ENCODE measurements at places on chromosomes 16 and 17.

- DNase-seq: peak; percentile 94
These were observed 301.9 kb downstream of the SOX9 start for GRCh38 chr17:72422505-72423285.

DNA sequence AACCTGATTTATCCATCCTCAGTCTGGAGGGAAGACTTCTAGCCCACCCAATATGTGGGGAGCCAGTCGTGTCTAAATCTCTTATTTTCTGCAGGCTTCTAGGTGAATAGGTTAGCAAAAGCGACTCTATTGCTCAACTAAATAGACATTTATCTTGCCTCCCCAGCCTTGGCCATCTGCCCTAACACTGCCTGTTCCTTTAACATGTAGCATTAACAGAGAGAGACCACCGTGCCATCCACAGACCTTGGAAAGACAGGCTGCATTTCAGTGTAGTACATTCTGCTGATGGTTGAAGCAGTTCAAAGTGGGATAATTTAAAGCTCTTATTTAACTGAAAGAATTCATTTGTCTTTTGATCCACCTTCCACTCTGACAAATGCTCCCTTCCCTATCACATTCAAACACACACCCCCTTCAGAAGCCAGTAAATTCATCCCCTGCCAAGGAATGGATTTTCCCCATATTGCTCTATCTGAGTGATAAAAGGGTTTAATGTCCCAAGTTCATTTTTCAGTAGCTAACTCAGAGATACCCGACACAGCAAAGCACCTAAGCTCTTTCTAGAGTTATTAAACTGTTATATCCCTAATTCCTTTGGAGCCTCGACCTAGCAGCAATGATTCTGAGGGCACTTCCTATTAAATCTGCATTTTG, 58.1 kb upstream of the COX10 start:
- no peak for DNase-seq

DNA sequence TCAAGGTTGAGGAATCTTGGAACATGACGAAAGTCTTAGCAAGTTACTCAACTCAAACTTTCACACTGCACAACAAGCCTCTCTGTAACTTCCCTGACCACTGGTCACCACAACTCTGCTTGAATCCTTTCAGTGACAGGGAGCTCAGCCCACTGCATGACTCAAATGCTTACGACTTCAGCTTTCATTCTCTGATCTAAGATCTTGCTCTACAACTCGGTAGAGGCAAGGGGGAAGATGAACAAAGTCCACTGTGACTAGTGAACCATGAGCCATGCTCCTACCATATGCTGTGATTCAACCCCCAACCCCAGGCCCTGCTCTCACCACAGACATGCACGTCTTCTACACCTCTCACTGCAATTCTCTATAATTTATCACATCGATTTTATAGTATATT, 160.9 kb downstream of the SLC39A11 start:
- no peak for DNase-seq

DNA sequence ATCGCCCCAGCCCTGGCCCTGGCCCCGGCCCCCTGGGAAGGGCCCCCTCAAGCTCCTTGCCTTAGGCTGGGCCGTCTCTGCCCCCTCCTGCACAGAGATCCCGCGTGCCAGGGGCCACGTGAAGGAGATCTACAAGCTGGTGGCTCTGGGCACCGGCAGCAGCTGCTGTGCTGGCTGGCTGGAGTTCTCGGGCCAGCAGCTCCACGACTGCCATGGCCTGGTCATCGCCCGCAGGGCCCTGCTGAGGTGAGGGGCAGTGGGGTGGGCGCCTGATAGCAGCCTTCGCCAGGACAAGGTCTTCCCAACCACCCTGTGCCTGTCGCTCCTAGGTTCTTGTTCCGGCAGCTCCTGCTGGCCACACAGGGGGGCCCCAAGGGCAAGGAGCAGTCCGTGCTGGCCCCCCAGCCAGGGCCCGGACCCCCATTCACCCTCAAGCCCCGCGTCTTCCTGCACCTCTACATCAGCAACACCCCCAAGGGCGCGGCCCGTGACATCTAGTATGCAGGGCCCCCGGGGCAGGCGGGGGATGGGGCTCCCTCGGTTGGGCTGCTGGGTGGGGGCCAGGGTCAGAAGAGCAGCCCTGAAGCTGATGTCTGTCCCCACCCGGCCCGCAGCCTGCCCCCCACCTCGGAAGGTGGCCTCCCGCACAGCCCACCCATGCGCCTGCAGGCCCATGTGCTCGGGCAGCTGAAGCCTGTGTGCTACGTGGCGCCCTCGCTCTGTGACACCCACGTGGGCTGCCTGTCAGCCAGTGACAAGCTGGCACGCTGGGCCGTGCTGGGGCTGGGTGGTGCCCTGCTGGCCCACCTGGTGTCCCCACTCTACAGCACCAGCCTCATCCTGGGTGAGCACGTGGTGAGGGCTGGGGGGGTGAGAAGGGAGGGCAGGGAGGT, 4.5 kb downstream of the ADAD2 start:
- DNase-seq: no peak

- no peak for DNase-seq
These were observed 76.9 kb downstream of the AMFR start for GRCh38 chr16:56348168-56349085.

DNA sequence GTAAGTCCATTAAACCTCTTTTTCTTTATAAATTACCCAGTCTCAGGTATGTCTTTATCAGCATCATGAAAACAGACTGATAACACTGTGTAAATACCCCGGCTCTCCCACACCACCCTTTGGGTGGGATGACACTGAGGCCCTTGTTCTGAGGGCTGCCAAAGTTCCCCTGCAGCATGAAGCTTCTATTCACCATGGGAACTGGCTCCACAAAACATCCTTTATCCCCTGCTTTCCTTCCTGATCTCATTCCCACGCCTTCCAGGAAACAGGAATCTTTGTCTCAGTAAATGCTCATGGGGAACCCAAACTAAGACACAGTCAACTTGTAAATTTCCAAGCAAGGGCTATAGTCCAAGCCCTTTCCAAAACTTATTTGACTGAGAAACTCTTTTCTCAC, 88.4 kb downstream of the ABCC12 start:
- DNase-seq: no peak

GRCh38 chr16:82040296-82040695, 5.2 kb downstream of the HSD17B2 start:
- no peak for DNase-seq

GRCh38 chr17:77774182-77774581, 184.3 kb upstream of the TNRC6C start:
- DNase-seq: no peak

DNA sequence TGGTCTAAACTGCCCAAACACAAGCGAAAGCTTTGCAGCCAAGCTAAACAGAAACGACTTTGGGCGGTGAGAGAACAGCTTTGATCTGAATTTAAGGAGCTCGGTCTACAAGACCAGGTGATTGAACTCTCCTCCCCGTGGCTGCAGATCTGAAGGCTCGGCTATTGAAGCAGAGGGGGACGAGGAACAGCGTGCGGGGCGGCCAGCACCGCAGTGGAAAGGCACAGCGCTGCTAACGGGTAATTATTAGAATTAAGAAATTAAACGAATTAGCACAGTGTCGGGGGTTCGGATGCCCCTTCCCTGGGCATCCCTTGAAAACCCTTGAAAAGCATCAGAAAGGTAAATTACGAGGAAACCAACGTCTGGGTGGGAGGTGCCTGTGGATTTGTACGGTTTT, 431 bp downstream of the TEKT3 start:
- no peak for DNase-seq

DNA sequence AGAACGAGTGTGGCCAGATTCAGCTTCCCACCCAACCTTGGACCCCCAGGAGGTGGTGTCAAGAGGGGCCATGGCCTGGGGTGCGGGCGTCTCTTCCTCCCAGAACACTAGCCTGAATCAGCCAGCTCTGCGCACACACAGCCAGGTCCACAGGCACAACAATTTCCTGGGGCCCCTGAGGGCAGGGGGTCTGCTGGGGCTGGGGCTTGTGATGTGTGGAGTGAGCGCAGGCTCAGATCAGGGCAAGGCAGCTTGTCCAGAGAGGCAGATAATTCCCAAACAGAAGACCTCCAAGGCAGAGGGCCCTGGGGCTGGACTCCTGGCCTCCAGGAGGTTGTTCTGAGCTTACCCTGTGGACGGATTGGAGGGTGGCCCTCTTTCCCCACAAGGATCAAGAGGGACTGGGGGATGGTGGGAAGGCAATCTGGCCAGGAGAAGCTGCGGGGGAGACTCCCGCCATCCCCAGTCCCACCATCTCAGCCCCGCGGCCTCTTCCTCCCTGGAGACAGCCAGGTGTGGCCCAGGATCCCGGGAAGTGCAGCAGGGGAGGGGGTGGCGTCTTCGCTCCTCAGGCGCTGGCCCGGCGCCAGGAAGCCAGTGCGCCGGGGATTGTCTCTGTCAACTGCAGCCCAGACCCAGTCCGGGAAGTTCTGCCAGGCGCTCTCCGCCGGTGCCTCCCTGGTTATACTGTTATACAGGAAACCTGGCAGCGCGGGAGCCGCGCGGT, 52.0 kb upstream of the AMZ2 start:
- DNase-seq: no peak

GRCh38 chr16:63789603-63790002, 1332.3 kb downstream of the CDH11 start:
- DNase-seq: no peak

- DNase-seq: no peak
These were observed 1.6 kb upstream of the CCL13 start for GRCh38 chr17:34354637-34355036.

- no peak for DNase-seq
These were observed 6.4 kb downstream of the ATP1B2 start for GRCh38 chr17:7656958-7657609.

DNA sequence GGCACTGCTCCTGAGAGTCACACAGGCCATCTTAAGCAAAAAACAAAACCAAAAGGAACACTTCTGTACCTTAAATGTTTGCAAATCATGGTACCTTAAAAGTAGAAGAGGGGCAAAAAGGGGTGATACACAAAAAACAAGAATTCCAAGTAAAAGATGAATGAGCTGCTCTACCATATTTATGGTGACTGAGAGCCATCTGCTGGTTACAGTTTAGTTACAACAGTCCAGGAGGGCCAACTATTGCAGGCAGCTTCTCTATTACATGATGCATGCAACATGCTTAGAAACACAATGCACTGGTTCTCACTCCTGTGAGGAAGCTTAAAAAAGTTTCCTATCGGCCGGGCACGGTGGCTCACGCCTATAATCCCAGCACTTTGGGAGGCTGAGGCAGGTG, 53.5 kb downstream of the STX8 start:
- DNase-seq: peak; percentile 32

DNA sequence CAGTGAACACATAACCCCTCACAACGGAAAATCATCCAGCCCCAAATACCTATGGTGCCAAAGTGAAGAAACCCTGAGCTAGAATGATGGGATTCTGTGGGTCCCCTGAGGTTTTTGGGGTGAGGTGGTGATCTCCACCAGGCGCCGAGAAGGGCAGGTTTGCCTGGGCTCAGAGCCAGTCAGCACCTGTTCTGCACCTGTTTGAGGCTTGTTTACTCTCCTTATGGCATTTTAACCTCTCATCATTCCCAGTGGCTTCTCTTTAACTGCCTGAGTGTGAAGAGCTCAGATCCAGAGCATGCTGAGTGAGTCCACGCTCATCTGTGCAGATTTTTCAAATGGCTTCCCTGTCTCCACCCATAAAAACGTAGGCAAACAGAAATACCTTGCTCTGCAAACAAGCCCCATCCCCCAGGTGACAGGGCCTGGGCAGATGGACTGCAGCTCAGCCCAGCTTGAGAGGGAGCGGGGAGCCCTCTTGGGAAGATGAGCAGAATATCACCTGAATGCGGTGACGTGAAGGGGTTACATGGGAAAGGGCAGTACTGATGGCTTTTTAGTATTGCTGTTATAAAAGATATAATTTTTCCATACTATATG, 40.1 kb upstream of the CLEC19A start:
- DNase-seq: no peak

GRCh38 chr16:72602499-72602898, 430.5 kb upstream of the PMFBP1 start:
- DNase-seq: no peak

- DNase-seq: no peak
These were observed 50.4 kb downstream of the CENPV start for GRCh38 chr17:16302856-16303255.

GRCh38 chr17:334974-335481, 17.6 kb downstream of the RPH3AL start:
- no peak for DNase-seq

- no peak for DNase-seq
These were observed 13.9 kb upstream of the HELZ start for GRCh38 chr17:67258821-67259468.

GRCh38 chr16:56629531-56629930, 2.9 kb upstream of the MT1M start:
- DNase-seq: no peak

DNA sequence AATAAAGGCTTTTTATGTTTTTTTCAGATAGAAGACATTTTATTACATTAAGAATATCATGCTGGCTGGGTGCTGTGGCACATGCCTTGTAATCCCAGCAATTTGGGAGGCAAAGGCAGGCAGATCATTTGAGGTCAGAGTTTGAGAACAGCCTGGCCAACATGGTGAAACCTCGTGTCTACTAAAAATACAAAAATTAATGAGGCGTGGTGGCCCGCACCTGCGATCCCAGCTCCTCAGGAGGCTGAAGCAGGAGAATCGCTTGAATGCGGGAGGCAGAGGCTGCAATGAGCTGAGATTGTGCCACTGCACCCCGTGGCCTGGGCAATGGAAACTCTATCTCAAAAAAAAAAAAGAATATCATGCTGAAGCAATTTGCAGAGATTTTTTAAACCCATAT, 29.1 kb upstream of the HAPSTR1 start:
- no peak for DNase-seq

GRCh38 chr16:79272141-79272577, 328.4 kb downstream of the MAF start:
- DNase-seq: no peak

GRCh38 chr17:58205936-58206335, 13.1 kb downstream of the MKS1 start:
- DNase-seq: no peak

GRCh38 chr16:61957075-61957855, 79.0 kb downstream of the CDH8 start:
- DNase-seq: no peak

DNA sequence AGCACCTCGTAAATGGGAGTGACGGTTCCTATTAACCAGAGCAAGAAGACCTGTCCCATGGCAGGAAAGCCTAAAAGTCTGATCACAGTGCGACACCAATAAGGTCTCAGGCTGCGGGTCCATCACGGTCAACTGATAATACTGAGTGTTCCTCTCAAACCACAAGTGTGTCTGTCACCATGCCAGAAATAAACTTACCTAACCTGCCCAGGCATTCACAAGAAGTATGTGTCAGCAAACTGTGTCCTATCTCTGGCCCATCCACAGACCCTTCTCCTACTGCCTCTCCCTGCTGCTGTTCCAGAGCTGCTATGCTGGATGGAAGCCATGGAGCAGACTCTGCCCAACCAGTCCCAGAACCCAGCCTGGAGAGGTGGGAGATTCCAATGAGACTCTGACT, 73.5 kb downstream of the ZNF423 start:
- DNase-seq: no peak

GRCh38 chr17:64507413-64507782, 621 bp downstream of the CEP95 start:
- peak; percentile 65 for DNase-seq
